Activated effector memory CD4-positive, alpha-beta T cell treated with anti-CD3 and anti-CD28 coated beads, Interleukin-2, amount 50 U/mL, for 16 hours (primary cell): ENCODE measurements at places on chromosomes 12 and 14.

GRCh38 chr12:20601668-20602280, 93.4 kb upstream of the SLCO1C1 start:
- no peak for DNase-seq

DNA sequence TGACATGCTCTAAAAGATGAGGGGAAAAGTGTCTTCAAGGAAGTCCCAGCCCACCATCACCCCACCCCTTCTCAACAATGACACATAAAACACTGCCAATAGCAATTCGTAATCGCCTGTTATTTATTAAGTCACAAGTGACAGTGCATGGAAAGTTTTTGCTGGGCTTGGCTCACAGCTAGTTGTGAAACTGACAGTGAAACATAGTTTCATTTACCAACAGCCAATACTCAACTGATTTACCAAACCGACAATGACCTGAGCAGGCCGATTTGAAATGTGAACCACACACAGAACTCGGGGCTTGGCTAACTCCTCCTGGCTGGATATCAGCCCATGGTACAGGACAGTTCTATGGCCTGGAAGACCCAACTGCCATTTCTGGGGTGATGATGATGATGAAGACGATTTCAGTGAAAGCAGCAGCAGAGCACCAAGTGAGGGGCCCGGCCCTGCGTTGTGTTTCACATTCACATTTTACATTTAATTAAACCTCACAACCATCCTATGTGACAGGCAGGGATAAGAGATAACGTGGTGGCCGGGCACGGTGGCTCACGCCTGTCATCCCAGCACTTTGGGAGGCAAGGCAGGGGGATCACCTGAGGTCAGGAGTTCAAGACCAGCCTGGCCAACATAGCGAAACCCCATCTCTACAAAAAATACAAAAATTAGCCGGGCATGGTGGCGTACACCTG, 42.7 kb downstream of the CAMKK2 start:
- no peak for DNase-seq

GRCh38 chr14:94097091-94097490, 13.4 kb upstream of the IFI27 start:
- DNase-seq = no peak

GRCh38 chr14:101223127-101223526, 319.6 kb upstream of the RTL1 start:
- no peak for DNase-seq

DNA sequence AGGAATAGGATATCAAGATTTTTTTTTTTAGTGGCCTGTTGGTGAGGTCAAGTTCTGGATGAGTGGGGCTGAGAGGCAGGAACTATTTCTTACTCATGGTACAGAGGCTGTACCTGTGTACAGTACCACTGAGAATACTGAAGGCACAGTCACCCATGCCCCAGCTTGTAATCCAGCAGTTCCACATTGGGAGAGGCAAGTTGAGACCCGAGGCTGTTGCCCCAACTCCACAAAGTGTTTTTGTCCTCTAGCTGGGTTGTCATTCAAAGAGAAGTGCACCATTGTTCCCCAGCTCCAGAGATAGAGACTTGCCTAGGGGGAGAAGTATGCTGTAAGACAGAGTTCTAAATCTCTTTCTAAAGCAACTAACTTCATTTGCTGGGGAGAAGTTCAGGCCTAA, 38.7 kb downstream of the ARID2 start:
- no peak for DNase-seq

GRCh38 chr14:34781242-34781641, 66.8 kb upstream of the CFL2 start:
- no peak for DNase-seq

- DNase-seq = no peak
These were observed 58.2 kb downstream of the DICER1 start for GRCh38 chr14:95098984-95099599.
